Activated CD4-positive, alpha-beta T cell treated with anti-CD3 and anti-CD28 coated beads, Interleukin-2, Interleukin-4, amounts not matched to agents 100 ng/mL and 50 ng/mL, durations not matched to agents 16 hours and 8 hours (primary cell): ENCODE measurements at places on chromosomes 7 and 10.
A peak's percentile ranks its signal among the peaks of the same experiment; 100 is the strongest.

DNA sequence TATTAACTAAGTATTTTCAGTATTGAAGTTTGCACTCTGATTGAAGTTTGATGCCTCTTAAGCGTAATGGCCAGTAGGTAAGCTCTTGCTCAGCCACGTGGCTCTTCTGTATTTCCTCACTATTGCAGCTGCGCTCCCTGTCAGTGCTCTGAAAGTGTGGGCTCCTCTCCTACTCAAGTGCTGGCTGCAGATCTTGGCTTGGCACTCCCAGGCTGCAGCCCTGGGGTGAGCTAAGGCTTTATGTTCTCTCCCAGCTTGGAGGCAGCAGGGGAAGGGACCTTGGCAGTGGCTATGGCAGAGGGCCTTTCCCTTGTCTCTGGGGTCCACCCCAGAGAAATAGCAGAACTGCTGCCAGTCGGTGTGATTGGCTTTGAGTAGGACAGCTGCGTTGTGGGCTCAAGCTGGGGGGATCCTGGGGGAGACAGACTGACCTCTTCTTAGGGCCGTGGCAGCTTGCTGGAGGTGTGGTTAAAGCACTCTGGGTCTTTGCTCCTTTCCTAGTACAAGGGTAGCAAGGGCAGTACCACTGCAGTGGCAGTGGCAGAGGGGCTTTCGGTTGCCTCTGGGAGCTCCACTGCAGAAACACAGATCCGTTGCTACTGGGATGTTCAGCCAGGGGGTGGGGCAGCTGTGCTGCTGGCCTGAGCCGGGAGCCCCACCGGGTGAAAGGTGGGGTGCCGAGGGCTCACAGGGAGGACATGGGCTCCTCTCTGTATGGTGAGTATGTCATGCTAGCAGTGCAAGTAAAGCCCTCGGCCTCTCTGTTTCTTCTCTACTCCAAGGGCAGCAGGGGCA is 100.5 kb downstream of the GLCCI1 start:
- DNase-seq, result no peak

- DNase-seq, result peak; percentile 42
Measured at GRCh38 chr10:104925232-104925851, 284.3 kb downstream of the SORCS3 start.

GRCh38 chr10:4194231-4194630 is 409.2 kb upstream of the KLF6 start:
- DNase-seq, result no peak

GRCh38 chr10:101782811-101783735 is at the start of gene NPM3:
Gene NPM3 (minus strand): TSS chr10:101783446. CDS start chr10:101783390, 56 bp downstream.
- peak; percentile 89 for DNase-seq

GRCh38 chr7:155358066-155358947 is 60.6 kb downstream of the INSIG1 start:
- no peak for DNase-seq

GRCh38 chr7:142873871-142874270 is 11.7 kb downstream of the TRPV6 start:
- DNase-seq, result no peak
